ENCODE measurements at places on chromosomes 3 and 15. TPM values are rescaled to one million over a fixed set of nuclear protein-coding genes. Genes with fewer than 3 reads are reported as not detected.
A peak's percentile ranks its signal among the peaks of the same experiment; 100 is the strongest.

DNA sequence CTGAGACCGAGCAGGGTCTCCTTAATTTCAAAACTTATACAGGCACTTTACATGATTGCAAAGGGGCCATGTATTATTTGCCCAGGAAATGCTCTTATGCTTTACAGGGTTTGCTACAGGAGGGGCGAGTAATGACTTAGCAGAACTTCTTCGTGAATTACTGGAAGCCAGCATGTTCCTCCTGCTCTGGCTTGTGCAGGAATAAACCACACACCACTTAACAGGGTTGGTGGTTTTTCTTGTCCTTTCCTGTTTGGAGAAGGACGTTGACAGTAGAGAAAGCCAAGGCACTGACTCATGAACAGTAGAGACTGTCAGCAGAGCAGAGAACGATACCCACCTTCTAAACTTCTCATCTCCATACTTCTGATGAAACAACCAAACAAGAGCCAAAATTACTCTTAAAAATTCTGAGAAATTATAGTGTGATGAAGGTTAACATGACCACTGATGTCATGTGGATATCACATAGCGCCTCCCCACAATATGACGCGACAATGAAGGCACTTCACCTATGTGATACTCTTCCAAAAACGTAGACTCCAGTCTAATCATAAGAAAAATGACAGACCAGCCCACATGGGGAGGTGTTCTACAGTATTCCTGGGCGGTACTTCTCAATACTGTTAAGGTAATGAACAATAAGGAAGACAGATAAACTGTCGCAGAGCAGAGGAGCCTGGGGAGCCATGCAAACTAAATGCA, 24.7 kb upstream of the MCTP2 start:
- peak; percentile 99 for ATAC-seq

DNA sequence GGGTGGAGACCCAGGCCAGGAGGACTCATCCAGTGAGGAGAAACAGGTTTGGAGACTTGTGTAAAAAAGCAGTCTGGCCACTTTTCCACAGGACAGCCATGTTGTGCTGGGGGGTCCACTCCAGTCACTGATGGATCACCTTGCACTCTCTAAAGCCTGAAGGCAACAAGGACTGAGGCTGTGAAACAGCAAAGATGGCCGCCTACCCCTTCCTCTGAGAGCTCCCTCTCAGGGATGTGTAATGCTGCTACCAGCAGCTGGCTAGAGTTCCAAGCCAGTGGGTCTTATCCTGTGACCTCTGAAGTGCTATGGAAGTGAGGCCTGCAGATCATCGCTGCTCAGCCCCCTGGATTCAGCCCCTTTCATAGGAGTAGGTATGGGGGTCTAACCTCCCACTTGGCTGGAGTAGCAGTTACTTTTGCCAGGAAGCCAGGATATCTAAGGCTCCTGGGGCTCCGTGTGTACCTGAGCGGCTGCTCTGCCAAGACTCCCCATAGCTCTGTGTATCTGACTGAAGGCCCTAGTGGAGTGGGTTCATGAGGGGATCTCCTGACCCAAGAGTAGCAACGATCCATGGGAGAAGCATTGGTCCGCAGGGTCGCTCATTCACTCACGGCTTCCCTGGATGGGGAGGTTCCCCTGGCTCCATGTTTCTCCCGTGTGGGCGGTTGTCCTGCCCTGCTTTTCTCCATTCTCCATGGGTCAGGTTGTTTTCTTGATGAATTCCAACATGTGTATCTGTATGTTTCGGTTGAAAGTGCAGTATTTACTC, 69.9 kb upstream of the TNFSF10 start:
- ATAC-seq, result no peak

GRCh38 chr3:52917044-52917443, 19.7 kb upstream of the STIMATE start:
- no peak for ATAC-seq

- ATAC-seq, result no peak
Observed at GRCh38 chr3:72568083-72568482, 280.2 kb downstream of the SHQ1 start.

- ATAC-seq, result no peak
Observed at GRCh38 chr3:51879937-51880336, 4.5 kb upstream of the IQCF5 start.

- ATAC-seq, result peak; percentile 59
Observed at GRCh38 chr3:150497956-150498355, 48.3 kb downstream of the SERP1 start.

GRCh38 chr3:53595660-53596059, 101.2 kb downstream of the CACNA1D start:
- peak; percentile 55 for ATAC-seq

DNA sequence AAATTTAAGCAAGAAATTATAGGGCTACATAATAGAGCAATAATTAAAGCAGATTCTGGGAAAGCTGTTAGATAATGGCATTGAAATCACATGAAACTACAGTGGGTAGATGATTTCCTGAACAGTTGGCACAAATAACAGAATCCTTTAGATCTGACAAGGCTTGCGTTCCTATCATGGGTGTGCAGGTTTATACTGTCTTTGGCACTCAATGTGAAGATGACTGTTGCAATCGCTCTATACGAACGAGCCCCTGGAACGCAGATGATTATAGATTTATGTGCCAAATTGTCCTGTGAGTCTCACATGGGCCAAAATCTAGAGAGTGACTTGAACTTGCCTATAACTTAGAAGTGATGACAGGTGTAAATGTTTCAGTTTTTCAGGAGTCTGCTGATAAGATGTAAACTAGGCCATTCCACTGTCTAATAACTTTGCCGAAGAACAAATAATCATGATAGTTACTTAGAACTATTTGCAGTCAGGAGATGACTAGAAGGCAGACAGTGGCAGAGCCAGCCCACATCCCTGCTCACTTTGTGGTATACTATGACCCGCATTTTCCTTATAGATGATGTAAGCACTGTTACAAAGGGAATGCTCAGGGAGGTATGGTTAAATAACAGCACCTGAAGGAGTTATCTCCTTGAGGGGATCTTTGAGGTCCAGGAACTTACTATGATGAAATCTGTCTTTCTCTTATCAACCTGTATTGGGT, 30.5 kb upstream of the TRPC1 start:
- no peak for ATAC-seq

DNA sequence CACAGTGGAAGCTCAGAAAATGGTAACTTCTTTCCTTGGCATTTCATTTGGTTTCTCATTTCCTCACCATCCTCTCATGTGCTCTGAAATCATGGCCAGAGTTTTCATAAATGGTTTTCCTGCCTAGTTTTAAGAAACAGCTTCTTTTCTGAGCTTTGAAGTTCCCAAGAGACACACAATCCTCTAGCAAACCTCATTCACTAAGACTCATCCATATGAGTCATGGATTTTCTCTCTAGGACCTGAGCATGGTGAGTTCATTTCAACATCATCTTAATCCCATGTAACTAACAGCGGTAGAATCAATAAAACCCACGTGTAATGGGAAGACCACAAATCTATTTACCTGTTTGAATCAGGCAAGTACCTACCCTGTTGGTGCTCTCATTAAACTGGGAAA, 274.5 kb upstream of the LRTM1 start:
- ATAC-seq, result no peak

GRCh38 chr3:28018925-28019718, 222.3 kb upstream of the CMC1 start:
- no peak for ATAC-seq

DNA sequence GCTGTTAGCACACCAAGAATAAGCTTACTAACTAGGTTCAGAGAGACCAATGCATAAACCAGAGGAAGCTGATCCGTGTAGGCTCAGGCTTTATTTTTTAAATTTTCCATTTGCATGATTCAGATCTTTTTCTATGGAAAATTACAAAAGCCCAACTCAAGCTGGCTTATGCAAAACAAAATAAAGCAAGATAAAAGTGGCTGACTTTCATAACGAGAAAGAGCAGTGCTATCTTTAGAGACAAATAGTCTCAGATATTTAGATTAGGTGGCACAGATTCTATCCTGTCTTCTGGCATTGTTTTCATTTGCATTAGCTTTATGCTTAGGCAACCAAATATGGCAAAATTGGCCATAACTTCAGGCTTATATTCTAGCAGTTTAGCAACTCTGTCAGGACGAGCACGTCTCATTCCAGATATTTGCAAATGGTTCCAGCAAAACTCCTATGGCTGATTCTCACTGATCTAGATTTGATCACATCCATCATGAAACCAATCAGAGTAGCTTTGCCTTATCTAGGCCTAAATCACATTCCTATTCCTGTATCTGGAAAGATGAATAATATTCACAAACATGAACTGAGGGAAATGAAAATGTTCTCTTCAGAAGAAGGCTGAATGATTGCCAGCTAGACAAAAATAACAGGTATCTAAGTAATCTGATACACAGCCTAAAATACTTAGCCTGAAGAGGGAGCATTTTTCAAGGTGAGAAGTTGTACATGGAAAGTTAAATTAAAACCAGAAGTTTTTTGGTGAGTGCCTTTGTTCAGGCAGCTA, 216.4 kb upstream of the DPPA4 start:
- ATAC-seq, result no peak

- ATAC-seq, result peak; percentile 30
Observed at GRCh38 chr3:124605781-124606579, 124.3 kb upstream of the UMPS start.

GRCh38 chr3:178010306-178010705, 525.9 kb upstream of the KCNMB2 start:
- ATAC-seq, result no peak

GRCh38 chr3:139005356-139005993, 593 bp downstream of the PRR23A start:
- ATAC-seq, result no peak

DNA sequence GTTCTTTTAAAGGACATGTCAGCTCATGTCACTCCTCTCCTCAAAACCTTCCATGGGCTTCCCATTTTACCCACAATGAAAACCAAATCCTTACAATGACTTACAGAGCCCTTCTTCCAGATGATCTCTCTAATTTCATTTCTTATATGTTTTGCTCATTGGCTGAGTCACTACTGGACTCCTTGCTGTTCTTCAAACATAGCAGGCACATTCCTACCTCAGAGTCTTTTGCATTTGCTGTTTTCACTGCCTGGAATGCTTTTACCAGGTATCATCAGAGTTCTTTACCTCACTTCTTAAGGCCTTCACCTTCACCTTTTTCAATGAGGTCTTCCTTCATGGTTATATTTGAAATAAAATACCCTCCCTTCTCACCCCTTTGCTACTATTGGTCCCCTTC, 57.3 kb downstream of the NECTIN3 start:
- no peak for ATAC-seq

DNA sequence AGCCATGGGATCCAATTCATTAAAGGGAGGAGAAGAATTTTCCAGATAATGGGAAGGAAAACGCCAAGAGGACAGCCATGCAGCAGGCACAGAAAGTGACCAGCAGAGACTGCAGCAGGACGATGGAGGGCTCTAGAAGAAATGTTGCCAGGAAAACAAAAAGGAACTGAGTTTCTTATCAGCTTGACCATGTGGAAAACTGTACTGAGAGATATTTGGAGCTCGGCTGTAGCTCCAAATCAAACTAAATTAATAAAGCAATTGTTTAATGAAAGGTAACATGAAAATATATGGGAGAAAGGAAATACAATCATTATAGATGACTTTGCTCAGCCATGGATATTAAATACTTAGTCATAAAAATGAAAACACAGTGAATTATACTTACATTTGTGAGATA, 63.7 kb downstream of the SSR3 start:
- no peak for ATAC-seq

DNA sequence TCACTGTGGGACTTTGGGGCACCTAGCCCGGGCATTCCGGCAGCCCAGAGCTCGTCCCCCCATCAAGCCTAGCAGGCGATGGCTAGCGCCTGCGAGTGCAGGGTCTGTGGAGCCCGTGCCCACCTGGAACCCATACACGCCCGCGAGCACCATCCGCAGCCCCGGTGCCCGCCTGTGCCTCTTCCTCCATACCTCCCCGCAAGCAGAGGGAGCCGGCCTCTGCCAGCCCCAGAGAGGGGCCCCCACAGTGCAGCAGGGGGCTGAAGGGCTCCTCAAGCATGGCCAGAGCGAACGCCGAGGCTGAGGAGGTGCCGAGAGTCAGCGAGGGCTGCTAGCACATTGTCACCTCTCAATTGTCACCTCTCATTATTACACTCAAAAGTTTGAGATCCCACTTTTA, 167.8 kb upstream of the EPHA6 start:
- no peak for ATAC-seq

GRCh38 chr3:171193693-171194092, 167.2 kb upstream of the SLC2A2 start:
- no peak for ATAC-seq

- ATAC-seq, result no peak
Observed at GRCh38 chr3:157438194-157438730, 1.6 kb downstream of the PTX3 start.

DNA sequence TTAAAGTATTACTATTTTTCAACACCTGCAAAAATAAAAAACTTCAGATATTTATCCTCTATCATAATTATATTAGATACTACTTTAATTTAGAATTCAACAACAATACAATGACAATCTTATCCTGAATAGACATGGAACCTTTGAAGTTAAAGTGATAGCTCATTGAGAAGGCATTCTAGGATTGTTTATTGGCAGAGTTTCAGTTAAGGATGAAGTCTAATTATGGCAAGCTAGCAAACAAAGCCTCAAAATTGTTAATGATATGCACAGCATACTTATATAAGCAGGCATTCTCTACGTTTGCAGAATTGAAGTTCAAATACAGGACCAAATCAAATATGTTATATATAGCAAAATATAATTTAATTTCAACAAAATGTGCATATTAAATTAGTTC, 91.2 kb upstream of the ABI3BP start:
- ATAC-seq, result no peak

DNA sequence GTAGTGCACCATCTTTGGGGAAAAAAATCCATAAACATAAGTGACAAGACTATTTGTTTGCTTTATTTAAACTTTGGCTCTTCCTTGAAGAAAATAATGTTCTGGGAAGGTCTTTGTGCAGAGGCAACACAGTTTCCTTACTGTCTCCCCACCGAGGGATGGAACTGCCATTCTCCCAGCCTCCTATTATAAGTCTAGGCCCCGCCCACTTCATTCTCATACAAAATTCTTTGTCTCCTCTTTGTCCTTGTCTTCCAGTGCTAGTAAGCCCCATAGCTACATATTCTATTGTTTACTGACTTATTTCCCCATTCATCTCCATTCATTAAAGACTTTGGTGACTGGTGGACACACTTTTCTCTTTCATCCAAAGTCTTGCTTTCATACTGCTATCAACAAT, 316.5 kb upstream of the ROBO2 start:
- no peak for ATAC-seq

DNA sequence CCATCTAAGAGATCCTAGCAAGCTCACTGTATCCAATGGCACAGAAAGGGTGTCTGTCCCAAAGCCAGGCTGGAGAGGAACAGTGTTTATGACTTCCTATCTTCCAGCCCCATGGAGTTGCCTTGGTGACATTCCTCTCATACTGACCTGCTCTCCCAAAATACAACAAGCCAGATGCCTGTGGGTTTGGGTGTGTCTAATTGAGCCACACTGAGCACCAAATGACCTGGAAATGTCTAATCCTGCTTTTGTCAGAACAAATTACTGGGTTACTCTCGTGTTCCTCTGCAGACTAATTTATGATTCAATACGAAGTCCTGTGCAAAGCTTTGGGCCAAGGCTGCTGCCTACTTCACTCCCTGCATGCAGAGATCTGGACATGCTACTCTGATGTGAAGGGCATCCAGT, 98.1 kb upstream of the STRIT1 start:
- peak; percentile 72 for ATAC-seq

DLL4 gene
- total RNA-seq, result 1.1 TPM

TAGLN3 gene
- total RNA-seq, result not detected

PSTPIP1 gene
- 1.3 TPM for total RNA-seq

AP3B2 gene
- total RNA-seq, result 0.88 TPM

TFG gene
- total RNA-seq, result 65.9 TPM

DRD3 gene
- not detected for total RNA-seq

JMJD7 gene
- 35.4 TPM for total RNA-seq

CELSR3 gene
- 0.88 TPM for total RNA-seq

CASR gene
- total RNA-seq, result not detected

CX3CR1 gene
- 0.84 TPM for total RNA-seq

GABRR3 gene
- not detected for total RNA-seq

CHST2 gene
- 1.5 TPM for total RNA-seq
